ENCODE measurements at places on chromosomes 13 and 19. TPM values are rescaled to one million over a fixed set of nuclear protein-coding genes. Genes with fewer than 3 reads are reported as not detected.

Gene CEACAM1
- 1.2 TPM for total RNA-seq

Gene ZNF665
- 2.9 TPM for total RNA-seq

Gene FUT2
- total RNA-seq, result not detected

Gene PRTN3
- total RNA-seq, result not detected

Gene C1QTNF9
- 0.83 TPM for total RNA-seq

Gene RASL11A
- total RNA-seq, result 98.9 TPM

DNA sequence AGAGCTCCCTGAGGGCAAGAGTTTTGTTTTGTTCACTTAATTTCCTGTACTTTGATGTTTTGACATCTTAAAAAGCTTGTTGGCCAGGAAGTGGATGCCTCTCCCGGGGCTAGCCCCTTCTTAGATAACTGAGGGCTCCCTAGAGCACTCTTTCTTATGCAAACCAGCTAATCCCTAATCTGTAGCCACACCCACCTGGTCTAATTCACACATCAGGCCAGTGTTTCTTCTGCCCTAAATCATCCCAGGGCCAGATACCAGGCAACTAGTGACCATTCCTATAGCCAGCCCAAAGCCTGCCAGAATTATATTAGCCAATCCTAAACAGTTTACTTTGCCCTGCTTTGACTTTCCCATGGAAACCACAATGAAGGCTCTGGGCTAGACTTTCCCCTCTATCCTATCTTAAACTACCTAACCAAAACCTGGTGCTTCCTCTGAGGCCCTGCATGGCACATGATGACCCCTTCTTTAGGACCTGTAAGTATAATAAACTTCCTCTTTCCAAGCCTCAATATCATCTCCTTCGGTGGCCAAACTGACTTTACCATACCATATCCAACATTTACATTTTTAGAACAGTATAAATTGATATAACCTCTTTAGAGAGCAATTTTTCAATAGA is 24.8 kb downstream of the WBP4 start:
- H3K36me3 ChIP-seq, result peaks cover 40% of the 10 kb centered on the region
- H3K4me3 ChIP-seq, result no peak overlapping the region
- no peaks in the 10 kb centered on the region for H3K27me3 ChIP-seq

GRCh38 chr13:110913322-110914080 is 1.4 kb downstream of the ANKRD10 start:
- H3K27me3 ChIP-seq, result no peaks in the 10 kb centered on the region
- H3K4me3 ChIP-seq, result peak overlapping the region; percentile 92
- peak overlapping the region; percentile 98 for H3K27ac ChIP-seq
- peaks cover 66% of the 10 kb centered on the region for H3K4me1 ChIP-seq

DNA sequence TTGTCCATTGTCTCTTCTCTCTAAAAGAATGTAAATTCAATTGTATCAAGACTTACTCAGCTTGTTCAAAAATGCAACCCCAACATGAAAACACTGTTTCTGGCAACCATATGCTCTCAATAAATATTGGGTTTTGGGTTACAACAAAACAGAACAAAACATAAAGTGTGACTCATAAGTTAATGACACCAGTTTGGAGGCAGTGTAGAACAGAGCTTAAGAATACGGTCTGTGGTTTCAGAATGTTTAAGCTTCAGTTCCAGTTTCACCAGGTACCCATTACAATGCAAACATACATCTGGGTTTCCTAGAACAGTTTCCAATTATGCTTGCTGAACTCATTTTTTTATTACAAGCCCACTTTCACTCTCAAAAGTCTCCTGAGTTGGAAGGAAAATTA is 285.8 kb upstream of the PCDH9 start:
- no peaks in the 10 kb centered on the region for H3K4me1 ChIP-seq
- no peaks in the 10 kb centered on the region for H3K27me3 ChIP-seq
- no peak overlapping the region for H3K27ac ChIP-seq
- H3K4me3 ChIP-seq, result no peak overlapping the region
- no peak for DNase-seq

DNA sequence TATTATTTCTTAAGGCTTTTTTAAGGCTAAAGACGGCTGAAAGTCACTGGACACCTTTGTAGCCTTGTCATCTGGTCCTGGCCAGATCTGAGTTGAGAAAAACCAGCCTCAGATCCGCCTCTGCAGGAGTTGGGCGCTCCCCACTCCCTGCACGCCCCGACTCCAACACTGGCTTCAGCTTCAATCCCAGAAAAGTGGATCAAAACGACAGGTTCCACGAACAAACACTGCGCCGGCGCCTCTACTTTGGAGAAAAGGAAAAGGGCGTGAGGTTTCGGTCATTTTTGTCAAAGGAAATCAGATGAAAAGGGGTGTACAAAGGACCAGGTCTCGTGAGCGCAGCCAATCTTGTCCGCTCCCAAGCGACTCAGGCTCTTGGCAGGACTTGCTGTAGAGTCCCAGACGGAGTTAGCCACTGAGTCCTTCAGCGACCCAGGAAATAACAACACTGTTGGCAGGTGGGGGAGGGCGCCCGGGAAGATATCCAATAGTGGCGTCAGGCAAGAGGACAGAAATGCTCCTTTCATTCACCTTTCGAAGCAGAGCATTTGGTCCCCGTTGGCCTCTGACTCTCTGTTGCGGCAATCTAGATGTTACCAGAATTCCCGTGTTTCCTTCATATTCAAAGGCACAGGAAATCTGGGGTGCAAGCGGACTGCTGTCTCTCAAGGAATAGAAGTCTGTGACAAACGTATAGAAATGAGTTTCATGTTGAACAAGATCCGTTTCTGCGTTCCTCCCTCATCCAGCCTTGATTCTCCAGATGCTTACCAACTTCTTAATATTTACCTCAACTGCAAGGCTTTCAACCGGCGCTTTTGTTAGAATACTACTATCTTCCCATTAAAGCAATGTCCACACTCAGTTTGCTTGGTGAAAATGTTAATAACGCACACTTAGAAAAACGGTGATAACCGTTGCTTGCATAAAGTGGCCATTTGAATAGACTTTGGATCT is 1.8 kb upstream of the CCNA1 start:
- H3K27me3 ChIP-seq, result peaks cover 34% of the 10 kb centered on the region
- DNase-seq, result no peak
- no peaks in the 10 kb centered on the region for H3K36me3 ChIP-seq

GRCh38 chr13:48412881-48413351 is at the start of gene LPAR6:
TSS of gene LPAR6 (minus strand) at chr13:48413113. CDS start at chr13:48412423, 690 bp downstream.
- no peaks in the 10 kb centered on the region for H3K27me3 ChIP-seq
- peaks cover 5% of the 10 kb centered on the region for H3K36me3 ChIP-seq

Data from esophagus muscularis mucosa (tissue), 4 donors.